Activated T-helper 9 cell treated with anti-CD3 and anti-CD28 coated beads, Interleukin-2, amount 50 U/mL, for 16 hours (primary cell): ENCODE measurements at places on chromosomes 6 and 20.

GRCh38 chr6:3383525-3383924 lies 73.3 kb downstream of the SLC22A23 start:
- no peak for DNase-seq

DNA sequence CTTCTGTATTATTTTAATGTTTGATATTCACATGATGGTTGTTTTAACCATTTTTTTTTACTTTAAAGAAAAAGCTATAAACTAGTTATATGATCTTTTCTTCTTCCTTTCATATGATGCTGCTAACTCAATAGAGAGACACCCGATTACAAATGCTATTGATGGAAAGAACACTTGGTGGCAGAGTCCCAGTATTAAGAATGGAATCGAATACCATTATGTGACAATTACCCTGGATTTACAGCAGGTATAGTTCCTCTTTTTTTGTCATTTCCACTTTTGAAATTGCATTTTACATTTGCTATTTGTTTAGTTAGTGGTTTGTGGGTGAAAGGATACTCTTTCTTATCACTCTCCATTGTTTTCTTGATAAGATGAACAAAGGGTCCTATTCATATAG lies 176.7 kb downstream of the LAMA2 start:
- DNase-seq: no peak

GRCh38 chr6:11331111-11331510 lies 98.6 kb upstream of the NEDD9 start:
- DNase-seq: no peak

DNA sequence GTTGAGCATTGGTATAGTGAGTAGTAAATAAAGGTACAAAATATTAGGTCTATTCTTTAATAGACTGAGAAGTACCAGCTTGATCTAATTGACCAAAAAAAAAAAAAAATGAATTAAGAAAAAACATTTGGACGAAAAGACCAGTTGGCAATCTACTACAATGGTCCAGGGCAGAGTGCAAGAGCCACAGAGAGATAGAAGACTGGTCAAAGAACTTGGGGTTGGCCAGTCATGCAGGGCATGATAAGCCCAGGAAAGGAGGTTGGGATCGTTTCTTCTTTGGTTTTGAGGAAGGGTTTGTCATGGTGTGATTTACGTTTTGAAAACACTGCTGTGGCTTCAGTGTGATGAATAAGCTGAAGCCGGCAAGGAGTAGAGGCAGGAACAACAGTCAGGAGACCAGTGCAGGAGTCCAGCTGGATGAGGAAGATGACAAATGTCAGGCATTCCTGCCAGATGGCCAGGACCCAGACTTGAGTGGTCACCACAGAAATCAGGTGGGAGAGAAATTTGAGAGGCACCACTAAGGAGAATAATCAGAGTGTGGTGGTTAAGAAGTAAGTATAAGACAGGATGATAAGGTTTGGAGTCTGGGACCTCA lies 14.0 kb downstream of the SMLR1 start:
- no peak for DNase-seq

- DNase-seq: no peak
Observed at GRCh38 chr6:168117942-168118341, 38.9 kb upstream of the FRMD1 start.

GRCh38 chr20:40591536-40591935 lies 97.5 kb downstream of the MAFB start:
- DNase-seq: no peak

DNA sequence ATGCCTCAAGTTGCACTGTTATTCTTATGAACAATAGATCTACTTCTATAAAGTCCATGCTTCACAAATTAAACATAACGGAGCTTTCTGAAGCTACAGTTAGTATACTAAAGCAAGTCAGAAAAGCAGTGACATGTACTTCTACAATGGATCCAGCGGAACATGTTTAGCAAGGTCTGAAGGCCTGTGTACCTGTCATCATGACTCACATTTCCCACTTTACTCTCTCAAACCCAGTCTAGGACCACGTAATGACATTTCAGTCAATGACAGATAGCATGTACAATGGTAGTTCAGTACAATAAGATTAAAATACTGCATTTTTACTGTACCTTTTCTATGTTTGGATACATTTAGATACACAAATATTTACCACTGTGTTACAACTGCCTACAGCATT lies 132.1 kb downstream of the MMS22L start:
- no peak for DNase-seq
